Fibroblast of mammary gland (primary cell): ENCODE measurements at places on chromosomes 12 and 14.

- DNase-seq = peak; percentile 98
Measured at GRCh38 chr12:101935890-101936746, 58.7 kb downstream of the DRAM1 start.

DNA sequence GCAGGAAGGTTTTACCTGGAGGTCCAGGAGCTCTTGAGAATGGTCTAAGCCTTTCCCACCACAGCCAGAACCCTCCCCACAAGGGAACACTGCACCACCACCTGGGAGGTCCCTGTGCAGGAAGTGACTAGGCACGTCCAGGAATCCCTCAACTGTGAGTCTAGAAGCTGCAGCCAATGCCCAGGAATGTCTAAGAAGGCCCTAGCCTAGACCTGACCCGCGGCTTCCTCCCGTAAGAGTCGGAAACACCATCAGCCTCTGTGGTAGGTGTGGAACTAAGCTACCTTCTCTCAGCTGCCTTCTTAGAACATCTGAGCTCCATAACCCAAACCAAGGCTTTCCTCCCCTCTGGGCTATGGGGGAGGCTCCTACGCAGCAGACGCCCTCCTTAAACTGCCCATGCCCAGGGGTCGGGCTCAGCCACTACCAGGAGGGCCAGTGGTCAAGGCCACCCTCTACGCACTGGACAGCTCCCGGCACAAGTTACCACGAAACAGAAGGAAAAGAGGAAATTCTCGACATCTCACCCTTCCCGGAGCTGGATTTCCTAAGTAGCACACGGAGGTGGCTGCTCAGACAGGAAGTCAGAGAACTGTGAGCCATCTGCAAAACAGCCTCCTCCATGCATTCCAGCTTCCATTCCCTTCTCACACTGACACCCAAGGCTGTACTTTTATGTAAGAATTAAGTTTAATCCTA lies 25.5 kb downstream of the ZFYVE21 start:
- peak; percentile 22 for DNase-seq

DNA sequence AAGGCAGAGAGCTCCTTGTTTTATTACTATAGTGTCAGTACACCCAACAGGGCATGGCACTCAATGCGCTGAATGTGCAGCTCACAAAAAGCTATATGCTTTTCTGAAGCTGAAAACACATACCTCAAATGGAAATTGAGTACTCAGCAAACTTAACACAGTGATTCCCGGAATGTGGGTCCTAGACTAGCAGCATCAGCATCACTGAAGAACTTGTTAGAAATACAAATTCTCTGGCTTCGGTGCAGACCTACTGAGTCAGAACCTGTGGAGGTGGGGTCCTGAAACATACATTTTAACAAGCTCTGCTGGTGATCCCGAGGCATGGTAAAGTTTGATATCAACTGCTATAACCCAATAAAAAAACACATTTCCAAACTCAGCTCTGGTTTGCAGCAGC lies 14.9 kb downstream of the RERG start:
- DNase-seq = no peak

GRCh38 chr12:32418903-32419519 lies 19.7 kb downstream of the FGD4 start:
- no peak for DNase-seq

GRCh38 chr14:100524933-100525243 lies 62.3 kb downstream of the BEGAIN start:
- peak; percentile 21 for DNase-seq

DNA sequence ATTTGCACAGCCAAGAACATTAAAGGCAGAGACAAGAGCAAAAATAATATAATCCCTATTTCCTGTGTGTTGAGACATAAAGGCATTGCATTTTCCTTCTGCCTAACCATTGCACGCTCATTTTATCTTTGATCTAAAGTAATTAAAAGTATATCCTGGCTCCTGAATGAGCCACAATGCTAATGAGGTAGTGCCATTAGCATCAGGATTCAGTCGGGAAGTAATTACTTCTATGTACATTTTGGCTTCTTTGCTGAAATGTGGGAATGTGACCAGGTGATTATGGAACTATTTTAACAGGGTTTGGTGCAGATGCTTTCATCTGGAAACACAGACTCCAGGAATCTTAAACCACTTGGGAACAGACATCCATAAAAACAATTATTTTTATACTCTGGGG lies 77.4 kb downstream of the TMTC1 start:
- DNase-seq = no peak

DNA sequence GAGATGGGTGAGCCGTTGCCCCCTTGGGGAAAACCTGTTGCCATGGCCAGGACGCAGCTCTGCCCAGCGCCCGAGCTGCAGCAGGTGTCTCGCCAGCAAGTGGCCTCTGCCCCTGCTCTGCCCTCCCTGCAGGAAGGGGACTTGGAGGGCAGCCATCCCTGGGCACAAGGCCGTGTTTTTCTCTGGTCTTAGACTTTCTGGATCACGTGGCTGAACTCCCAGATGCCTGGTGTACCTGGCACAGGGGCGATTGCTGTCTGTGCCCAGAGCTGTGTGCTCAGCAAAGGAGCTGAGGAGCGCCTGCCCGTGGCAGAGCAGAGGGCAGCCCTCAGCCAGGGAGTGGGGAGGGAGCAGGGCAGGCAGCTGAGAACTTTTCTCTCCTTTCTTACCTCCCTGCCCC lies 38.0 kb downstream of the TMEM63C start:
- DNase-seq = no peak

- no peak for DNase-seq
Measured at GRCh38 chr12:76300297-76300665, 47.9 kb downstream of the BBS10 start.

DNA sequence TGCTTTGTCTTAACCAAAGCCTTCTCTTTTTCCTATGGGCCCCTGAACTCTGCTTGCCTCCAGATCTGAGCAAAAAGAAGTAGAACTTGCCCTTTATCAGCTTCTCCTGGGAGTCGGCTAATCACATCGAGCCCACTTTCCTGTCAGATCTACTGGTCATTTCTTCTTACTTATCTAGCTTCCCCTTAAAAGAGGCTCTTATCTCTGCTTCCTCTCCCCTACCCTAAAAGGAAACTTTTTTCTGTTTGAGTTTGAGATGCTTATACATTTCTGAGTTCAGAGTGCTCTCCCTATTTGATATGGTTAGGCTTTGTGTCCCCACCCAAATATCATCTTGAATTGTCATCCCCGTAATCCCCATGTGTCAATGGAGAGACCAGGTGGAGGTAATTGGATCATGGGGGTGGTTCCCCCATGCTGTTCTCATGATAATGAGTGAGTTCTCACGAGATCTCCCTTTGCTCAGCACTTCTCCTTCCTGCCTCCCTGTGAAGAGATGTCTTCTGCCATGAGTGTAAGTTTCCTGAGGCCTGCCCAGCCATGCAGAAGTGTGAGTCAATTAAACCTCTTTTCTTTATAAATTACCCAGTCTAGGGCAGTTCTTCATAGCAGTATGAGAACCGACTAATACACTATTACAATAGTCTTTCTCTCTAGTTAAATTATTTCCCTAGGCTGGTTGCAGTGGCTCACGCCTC lies 114.7 kb upstream of the AMN1 start:
- DNase-seq = no peak

- DNase-seq = no peak
Measured at GRCh38 chr12:120132054-120132836, 15.7 kb upstream of the RAB35 start.

DNA sequence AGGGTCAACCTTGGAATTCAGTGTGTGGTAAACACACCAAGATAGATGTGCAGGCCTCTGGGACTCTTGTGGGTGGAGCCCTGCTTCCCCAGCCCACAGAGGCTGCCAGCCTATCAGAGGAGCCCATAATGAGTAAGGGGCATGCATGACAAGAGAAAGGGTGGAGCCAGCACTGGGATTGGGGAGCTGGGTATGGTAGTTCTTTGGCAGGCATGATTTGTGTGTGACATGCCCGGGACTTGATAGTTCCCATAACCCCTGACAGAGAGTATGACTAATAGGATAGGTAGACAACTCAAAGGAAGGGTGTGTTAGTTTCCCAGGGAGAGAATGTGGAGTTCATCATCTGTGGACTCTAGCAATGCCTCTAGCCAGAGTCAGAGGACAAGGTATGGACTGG lies 143.0 kb downstream of the EMP1 start:
- peak; percentile 96 for DNase-seq

- peak; percentile 23 for DNase-seq
Measured at GRCh38 chr12:76018111-76018510, 13.5 kb downstream of the PHLDA1 start.

DNA sequence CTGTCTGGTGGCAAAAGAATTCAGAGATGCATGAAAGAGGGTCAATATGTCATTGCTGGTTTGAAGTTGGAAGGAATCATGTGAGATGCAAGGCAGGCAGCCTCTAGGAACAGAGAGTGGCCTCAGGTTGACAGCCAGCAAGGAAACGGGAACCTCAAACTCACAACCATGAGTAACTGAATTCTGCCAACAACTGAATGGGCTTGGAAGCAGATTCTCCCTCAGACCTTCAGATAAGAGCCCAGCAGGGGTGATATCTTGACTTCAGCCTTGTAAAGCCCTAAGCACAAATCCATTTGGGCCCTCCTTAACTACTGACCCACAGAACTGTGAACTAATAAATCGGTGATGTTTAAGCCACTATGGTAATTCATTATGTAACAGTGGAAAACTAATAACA lies 35.8 kb downstream of the USP15 start:
- no peak for DNase-seq

- DNase-seq = no peak
Measured at GRCh38 chr12:54298904-54299303, 1.9 kb downstream of the NFE2 start.

DNA sequence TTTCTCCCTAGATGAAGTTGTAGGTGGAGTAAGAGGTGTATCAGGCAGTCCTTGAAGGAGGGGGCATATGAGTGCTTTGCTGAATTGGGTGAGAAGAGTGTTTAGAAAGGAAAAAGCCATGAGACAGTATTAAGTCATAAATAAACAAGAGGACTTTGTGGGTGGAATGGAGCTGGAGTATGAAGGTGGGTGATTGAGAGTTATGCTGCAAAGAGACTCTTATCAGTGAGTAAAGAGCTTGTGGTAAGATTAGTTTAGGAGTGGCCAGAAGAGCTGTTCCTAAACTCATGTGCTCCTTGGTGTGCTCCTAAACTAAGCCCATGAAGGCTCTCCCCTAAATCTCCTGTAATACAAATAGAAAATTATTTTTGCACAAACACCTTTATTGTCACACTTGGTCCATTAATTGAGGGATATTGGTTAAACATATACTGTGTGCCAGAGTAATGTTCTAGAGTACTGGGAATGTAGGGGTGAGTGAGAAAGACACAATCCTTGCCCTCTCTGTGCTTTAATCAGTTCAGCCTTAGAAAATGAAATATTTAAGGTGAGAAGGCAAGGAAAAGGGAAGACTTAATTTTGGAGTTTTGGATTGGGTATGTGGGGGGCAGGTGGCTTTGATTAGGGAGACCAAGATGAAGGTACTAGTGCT lies 9.8 kb downstream of the CHPT1 start:
- no peak for DNase-seq

DNA sequence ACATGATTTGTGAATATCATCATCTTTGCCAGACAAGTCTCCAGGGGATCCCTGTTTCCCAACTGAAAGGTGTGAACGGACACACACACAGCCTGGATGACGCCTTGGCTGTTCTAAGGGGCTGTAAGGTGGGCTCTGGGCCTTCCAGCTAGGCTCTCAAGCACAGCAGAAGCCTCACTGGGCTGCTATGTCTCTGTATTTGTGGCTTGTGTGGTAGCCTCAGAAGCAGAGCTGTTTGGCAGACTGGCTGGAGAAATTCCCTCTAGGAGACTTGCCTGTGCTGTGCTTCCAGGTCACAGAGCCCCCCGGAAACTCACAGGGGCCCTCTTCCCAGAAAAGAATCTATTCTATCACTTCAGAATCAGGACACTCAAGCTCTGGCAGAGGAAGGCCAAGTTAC lies 21.4 kb downstream of the OTUB2 start:
- DNase-seq = no peak

DNA sequence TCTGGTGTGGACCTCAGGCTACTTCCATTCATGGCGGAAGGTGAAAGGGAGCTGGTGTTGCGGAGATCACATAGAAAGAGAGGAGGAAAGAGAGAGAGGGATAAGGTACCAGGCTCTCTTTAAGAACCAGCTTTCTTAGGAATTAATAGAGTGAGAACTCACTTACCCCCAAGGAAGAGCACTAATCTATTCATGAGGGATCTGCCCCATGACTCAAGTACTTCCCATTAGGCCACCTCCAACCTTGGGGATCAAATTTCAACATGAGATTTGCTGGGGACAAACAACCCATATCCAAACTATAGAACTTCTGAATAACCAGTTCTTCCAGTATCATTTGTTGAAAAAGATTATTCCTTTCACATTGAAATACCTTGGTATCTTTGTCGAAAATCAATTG lies 34.0 kb upstream of the C2CD5 start:
- no peak for DNase-seq

DNA sequence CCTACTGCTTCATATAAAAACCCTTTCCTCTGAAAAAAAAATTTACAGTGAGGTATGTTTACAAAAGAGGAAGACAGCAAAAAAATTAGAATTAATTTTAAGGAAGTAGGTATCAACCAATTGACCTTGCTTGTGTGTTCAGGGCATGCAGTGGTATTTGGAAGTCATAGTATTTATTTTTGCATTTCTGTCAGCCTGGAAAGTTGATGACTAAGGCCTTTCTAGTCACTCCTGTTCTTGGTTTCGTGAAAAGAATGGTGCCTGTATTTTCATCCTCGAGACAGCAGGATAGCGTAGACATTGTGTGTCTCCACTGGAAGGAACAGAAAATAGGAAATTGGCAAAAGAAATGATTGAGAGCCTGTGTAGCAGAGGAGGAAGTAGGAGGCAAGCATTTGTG lies 24.5 kb downstream of the SLC16A7 start:
- peak; percentile 21 for DNase-seq

- DNase-seq = no peak
Measured at GRCh38 chr14:92282669-92283068, 40.3 kb upstream of the SLC24A4 start.

DNA sequence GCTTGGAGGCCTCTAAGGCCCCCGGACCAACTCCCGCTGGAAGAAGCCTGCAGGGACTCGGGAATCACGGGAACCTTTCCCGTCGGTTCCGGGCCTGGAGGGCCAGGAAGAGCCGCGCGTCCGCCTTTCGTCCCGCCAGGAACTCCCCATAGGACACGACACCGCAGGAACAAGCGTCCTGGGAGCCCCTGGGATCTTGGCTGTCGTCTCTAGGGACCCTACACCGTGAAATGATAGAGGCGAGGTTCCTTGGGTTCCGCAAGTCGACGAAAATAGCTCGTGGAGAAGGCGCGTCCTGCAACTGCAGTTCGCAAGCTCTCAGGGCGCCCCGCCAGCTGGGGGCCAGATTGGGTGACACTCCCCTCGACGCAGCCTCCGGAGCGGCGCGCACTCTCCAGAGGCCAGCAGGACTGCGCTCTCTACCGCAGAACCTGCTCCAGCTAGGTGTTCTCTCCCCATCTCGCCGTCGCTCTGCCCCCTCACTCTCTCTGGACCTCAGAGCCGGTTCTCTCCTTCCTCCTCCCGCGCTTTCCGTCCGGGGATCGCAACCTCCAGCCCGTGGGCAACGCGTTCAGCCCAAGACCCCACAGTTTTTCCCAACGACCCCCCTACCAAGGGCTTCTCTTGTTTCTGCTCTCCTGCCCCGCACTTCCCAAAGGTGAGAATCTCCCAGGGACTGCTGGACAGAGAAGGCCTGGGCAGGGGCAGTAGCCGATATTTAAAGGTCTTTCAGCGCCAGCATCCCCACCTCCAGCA lies 776 bp downstream of the BMP4 start:
- DNase-seq = no peak
